ENCODE measurements at places on chromosomes 3 and 15.

- no peak for DNase-seq
These were observed 767 bp upstream of the GATA2 start for GRCh38 chr3:128493570-128494366.

DNA sequence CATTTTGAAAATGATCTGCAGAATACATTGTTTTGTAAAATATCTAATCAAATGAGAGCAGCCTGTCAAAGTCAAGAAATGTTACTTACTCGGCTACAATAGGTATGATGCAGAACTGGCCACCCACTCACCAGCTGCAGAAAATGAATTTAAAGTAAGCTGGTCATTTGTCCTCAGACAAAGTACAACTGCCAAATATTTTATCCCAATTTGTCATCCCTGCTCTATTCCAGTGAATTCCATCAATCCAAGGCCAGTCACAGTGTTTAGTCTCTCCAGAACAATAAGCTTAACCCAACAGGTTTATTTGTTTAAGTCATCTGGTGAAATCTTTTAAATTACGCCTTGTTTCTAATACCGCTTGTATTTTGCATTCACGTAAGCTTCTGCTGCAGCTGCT, 46.6 kb upstream of the TCF12 start:
- DNase-seq: no peak

GRCh38 chr3:51717446-51717845, 10.6 kb downstream of the GRM2 start:
- no peak for DNase-seq

DNA sequence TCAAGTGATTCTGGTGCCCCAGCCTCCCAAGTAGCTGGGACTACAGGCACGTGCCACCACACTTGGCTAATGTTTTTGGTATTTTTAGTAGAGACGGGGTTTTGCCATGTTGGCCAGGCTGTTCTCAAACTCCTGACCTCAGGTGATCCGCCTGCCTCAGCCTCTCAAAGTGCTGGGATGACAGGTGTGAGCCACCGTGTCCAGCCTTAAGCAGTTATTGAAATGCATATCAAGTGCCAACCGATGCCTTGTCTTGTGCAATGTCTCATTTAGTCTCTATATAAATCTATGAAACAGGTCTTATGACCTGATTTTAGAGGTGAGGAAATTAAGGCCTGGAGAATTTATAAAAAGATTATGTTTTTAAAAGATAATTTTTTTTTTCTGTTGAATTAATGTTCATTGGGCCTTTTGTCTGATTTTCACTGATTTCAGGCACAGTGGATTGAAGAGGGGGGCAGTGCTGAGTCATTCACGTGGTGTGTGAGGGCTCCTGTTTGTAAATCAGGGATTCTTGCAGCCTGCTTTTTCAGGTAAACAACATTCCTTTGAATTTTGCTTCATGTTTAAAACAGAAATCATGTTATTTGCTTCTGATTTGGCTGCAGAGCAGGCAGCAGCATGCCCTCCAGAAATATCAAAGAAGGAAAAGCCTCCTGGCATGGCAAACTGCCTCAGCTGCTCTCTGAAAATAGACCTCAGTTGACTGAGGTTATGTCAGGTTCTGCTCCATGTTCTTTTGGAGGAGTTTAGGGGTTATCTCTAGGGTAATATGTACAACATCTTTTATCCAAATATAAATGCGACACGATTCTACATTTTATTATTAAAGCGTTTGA, 407.0 kb upstream of the RGMA start:
- no peak for DNase-seq

GRCh38 chr3:99298661-99299060, 339.7 kb upstream of the COL8A1 start:
- DNase-seq: no peak

DNA sequence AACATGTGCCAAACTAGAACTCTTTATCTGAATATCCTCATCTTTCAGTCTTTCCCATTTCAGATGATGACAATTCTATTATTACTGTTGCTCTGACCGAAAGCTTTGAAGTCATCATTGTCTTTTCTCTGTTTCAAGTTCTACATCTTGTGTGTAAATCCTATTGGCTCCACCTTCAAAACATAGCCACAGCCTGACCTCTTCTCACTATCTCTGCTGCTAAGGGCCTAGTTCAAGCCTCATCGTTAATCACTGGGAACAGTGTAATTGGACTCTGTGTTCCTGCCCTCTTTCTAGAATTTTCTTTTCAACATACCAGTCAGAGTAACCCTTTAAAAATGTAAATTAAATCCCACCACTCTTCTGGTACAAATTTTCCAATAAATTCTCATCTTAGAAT, 105.1 kb downstream of the OXSM start:
- DNase-seq: no peak

- DNase-seq: no peak
These were observed 390.2 kb upstream of the SGO1 start for GRCh38 chr3:20576228-20576627.

GRCh38 chr15:83477808-83478537, 30.8 kb downstream of the SH3GL3 start:
- DNase-seq: no peak

DNA sequence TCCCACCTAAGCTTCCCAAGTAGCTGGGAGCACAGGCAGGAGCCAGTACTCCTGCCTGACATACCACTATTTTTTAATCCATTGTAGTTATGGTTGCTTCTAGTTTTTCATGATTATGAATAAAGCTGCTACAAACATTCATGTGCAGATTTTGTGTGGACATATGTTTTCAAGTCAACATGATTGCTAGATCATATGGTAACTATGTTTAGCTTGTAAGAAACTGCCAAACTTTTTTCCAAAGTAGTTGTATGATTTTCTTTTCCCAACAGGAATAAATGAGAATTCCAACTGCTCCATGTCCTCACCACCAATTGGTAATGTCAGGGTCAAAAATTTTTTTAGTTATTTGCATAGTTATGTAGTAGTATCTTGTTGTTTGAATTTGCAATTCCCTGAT, 136.8 kb upstream of the THRB start:
- DNase-seq: no peak

- no peak for DNase-seq
These were observed 29.0 kb downstream of the GOLM2 start for GRCh38 chr15:44317423-44318058.

DNA sequence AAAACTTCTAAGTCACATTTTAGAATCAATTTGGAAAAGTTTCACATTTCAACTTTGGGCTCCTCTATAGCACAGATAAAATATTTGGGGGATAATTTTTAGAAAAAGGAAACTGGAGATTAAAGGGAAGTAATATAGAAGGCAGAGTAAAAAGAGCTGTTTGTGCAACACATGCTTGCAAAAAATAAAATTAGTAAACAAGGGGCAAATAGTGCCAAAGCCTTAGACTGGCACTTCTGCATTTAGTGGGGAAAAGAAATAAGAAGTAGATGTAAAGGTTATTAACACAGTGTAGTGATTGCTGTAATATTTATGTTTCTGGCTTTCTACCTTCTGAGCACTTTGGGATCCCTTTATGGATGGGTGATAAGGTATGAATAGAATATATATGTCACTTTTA, 246.6 kb downstream of the CBLB start:
- no peak for DNase-seq

DNA sequence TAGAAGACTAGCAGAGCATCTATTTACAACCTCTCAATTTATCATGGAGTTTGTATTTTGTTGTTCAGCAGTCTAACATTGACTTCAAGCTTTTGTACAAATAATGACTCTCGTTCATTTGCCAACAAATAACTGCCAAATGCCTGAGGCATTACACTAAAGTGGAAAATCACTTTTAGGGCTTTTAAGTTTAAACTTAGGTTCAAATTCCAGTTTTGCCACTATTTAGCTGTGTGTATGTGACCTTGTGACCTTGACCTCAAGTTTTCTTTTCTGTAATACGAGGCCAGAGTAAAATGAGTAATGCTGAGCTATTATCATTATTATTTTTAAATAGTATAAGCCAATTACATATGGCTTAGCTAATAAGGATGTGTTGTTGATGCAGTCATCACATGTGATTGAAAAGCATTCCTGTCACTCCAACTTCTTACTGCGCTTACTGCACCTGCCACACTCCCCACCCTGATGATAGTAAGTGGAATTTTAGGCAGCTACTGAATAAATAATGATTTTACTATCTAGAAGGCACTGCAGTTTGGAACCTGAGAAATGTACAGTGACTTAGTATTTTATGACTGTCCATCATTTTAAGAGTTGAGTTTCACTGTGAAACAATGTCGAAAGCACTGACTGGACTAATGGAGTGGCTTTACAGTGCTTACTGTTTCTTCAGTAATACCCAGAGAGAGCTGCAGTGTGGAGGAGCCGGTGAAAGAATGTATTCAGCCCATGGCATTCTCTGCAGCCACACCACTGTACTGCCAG, 16.3 kb downstream of the ARL8B start:
- no peak for DNase-seq

DNA sequence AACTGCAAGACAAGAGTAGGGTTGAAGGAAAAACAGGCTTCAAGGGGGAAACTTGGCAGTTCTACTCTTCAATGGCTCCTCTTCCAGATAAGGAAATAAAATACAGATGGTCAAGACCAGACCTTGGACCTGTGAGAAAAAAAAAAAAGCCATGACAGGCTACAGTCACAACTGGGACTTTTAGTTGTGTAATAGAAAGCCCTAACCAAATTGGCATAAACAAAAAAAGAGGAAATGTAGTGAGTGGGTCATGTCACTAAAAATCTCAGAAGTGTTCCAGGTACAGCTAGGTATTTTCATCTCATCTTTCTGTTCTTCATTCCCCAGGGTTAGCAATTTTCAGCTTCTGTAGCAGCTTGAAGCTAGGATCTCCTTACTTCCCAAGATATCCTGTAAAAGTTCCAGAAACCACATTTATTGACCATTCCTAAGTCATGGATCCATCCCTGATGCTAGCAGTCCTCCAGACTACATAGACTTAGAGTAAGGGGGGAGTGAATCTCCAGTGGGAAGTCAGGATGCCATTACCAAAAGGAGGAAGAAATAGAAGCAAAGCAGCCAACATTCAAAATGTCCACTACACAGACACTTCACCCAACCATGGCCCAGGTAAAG, 61.0 kb upstream of the CSTA start:
- DNase-seq: peak; percentile 68

GRCh38 chr3:115720983-115721382, 97.7 kb downstream of the GAP43 start:
- DNase-seq: no peak

GRCh38 chr15:92266796-92267685, 126.6 kb upstream of the ST8SIA2 start:
- DNase-seq: no peak

- DNase-seq: no peak
These were observed 101.2 kb downstream of the HES1 start for GRCh38 chr3:194237110-194237509.

GRCh38 chr3:58043933-58044332, 35.7 kb downstream of the FLNB start:
- DNase-seq: no peak

DNA sequence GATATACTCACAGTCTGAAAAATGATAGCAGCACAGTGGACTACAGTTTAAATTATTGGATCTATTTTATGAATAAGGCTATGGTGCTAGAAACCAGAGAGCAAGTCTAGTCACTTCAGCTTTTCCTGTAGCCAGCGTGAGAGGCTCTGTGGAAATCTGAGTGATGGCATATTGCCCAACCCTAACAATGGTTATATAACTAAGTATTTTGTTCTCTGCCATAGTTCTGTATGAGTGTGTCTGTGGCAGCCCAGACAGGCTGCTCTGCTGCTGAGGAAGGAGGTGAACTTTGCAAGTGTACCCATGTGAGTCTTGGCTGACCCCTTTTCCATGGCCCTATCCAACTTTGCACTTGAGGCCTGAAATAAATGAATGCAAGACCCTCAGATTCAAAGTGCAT, 105.7 kb downstream of the LRTM1 start:
- DNase-seq: no peak

GRCh38 chr15:81296186-81296585, 27.8 kb downstream of the STARD5 start:
- DNase-seq: no peak

DNA sequence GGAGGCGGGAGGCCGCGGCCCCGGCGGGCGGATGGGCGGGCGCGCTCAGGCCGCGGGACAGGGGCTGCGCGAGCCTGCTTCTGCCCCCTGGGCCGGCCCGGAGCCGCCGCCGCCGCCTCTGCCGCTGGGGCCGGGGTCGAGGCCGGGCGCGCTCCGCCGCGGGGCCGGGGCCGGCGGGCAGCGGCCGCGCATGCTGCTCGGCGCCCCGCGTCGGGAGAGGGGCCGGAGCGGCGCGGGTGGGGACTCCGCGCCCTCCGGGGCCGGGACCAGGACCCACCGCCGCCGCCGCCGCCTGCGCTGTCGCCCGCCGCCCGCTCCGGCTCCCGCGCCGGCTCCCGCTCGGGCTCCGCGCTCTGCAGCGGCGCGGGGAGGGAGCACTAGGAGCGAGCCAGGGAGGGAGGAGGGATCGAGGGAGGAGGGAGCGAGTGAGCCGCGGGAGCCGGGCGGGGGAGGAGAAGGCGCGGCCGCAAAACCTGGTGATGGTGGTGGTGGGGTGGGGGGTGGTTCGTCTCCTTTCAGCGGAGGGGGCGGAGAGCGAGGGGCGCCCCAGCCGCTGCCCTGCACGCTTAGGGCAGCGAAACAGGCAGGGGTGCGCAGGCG, at the start of gene LINGO1:
Gene LINGO1, minus strand, starts transcription at position 379 of the 600 bp plus-strand sequence. CDS start 597 bp downstream, outside the sequence.
- DNase-seq: no peak

DNA sequence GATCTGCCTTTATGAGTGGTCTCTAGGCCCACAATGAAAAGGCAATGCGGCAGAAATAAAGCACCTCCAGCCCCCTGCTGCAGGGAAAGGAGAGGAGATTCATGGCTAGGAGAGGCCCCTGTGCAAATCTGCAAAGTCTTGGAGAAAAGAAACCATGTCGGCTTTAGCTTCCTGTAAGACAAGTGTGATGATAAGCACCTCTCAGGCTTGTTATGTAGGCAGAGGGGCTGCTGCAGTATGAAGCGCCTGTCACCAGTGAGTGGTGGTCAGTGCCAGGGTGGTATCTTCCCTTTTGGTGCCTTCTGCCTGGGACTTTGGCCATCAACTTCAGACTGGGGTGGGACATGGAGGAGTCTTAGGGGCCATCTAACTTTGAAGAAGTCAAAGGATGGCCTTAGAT, 59.2 kb upstream of the ARHGEF3 start:
- DNase-seq: no peak

DNA sequence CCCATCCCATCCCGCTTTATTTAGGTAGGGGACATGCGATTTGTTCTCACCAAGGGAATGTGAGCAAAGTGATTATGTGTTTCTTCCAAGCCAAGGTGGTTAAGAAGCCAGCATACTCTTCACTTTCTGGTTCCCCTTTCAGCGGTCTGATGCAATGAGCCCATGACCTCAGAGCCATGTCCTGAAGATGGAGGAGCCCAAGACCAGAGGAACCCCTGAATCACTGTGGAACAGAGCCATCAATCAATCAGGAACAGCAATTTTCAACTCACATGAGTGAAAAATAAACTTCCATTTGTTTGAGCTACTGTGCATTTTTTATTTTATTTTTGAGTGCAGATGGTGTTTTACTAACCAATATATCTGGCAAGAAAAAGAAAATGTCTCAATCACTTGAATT, 10.8 kb downstream of the THRB start:
- DNase-seq: no peak

Measured in AML-193 (cell line).